Psoas muscle (tissue), 8 donors: ENCODE measurements at places on chromosomes 12 and 14.
A peak's percentile ranks its signal among the peaks of the same experiment; 100 is the strongest.

DNA sequence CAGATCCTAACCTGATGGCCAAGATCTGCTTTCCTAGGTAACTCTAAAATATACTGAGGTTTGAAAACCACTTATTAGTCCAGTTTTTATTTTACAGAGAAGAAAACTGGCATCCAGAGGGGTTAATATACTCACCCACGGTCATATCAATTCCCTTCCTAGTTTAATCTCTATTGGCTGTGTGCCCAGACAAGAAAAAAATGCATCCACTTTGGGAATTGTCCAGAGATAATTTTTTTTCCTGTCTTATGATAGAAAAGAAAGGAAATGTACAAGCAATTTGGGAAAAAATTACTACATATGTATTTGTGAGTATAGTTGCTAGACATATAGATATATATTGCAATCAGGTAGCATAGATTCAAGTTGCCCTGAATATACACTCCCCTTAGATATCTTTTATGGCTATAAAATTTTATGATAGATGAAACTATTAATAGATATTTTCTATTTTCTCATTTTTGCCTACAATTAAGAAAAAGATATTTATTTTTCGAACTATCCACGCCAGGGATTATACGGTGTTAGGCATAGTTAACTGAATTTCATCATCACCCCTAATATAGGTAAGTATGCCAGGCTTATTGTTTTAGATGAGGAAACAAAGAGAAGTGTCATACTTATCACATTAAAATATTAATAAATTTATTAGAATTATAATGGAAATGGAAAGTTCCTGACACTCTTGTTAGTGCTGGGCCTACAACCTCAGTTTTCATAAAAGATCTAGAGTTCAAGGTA lies 100.5 kb upstream of the SLC38A2 start:
- no peak for DNase-seq

GRCh38 chr12:32211066-32211899 lies 104.6 kb downstream of the BICD1 start:
- no peak for DNase-seq

DNA sequence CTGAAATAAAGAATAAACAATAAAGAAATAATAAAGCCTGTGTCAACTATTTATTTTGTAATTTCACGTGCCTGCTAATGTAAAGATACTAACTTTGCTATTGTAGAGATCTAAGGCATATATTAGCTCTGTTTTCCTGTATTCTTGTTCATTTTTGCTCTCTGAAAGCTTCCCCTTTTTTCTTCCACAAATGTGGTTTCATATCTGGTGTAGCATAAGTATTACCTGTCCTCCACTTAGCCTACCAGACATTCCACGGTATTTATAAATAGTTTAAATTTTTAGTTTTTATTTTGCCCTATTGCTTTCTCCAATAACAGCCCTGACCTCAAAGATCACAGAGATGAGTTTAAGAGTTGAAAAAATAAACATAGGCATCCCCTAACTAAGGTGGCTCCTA lies 92.6 kb upstream of the ATP2B1 start:
- no peak for DNase-seq

DNA sequence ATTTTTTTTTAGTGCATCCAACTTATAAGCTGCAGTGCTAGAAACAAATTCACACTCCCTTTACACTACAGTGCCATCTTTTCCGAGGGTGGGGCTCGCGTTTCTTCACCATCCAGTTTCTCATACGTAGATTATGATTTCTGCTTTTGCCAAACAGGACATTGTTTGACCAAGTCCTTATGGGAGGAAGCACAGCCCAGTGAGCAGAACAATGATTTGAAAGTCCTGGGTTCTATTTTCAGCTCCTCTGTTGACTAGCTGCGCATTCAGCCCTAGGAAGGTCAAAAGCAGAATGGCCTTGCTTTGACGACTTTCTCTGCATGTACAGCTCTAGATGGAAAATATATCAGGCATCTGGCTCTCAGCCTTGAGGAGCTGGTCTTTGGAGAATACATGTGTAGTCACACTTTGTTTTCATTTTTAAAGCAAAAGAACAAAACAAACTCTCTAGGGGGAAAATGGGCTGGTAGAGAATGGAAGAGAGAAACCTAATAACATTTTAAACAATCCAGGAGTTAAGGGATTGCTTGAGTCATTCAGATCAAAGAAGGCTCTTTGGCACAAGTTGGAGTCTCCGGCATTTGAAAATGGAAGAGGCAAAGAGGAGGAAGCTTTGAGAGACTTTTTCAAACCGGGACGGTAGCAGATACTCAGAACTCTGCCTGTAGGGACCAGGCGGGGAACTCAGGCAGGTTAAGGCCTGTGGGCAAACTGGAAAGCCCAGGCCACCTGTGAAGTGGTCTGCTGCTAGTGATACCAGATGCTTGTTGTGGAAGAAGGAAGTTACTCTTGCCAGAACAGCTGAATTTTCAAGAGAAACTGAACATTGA lies 257.3 kb upstream of the PLEKHG7 start:
- no peak for DNase-seq

DNA sequence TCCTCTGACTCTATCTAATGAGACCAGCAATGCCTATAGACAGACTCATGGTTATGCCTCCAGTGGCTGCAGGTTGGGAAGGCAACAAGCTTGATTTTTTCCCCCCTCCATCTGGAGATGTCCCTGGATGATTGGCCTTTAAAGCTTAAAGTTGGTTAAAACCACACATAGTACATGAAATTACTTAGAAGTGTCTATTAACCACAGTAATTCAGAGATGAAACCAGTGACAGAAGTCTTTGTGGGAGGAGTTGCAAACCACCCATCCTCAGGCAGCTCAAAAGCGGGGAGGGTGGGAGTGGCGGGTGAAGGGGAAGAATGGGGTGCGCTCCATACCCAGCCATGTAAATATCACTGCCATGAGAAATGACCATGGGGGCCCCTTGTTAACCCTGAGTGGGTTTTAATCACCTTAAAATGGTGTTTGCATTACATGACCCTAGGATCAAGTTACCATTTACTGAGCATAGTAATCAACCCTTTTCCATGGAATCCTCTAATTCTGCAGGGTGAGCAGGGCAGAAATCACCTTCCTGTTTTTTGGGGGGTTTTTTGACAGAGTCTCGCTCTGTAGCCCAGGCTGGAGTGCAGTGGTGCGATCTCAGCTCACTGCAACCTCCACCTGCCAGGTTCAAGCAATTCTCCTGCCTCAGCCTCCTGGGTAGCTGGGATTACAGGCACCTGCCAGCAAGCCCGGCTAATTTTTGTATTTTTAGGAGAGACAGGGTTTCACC lies 133.5 kb downstream of the FOXN3 start:
- DNase-seq = no peak

GRCh38 chr14:57495416-57495815 lies 1.8 kb upstream of the CCDC198 start:
- no peak for DNase-seq

GRCh38 chr12:115623764-115624334 lies 653.6 kb downstream of the MED13L start:
- peak; percentile 53 for DNase-seq

GRCh38 chr12:97148941-97149559 lies 242.0 kb downstream of the NEDD1 start:
- peak; percentile 19 for DNase-seq

- DNase-seq = no peak
Measured at GRCh38 chr12:113370923-113371682, 12.7 kb downstream of the PLBD2 start.

DNA sequence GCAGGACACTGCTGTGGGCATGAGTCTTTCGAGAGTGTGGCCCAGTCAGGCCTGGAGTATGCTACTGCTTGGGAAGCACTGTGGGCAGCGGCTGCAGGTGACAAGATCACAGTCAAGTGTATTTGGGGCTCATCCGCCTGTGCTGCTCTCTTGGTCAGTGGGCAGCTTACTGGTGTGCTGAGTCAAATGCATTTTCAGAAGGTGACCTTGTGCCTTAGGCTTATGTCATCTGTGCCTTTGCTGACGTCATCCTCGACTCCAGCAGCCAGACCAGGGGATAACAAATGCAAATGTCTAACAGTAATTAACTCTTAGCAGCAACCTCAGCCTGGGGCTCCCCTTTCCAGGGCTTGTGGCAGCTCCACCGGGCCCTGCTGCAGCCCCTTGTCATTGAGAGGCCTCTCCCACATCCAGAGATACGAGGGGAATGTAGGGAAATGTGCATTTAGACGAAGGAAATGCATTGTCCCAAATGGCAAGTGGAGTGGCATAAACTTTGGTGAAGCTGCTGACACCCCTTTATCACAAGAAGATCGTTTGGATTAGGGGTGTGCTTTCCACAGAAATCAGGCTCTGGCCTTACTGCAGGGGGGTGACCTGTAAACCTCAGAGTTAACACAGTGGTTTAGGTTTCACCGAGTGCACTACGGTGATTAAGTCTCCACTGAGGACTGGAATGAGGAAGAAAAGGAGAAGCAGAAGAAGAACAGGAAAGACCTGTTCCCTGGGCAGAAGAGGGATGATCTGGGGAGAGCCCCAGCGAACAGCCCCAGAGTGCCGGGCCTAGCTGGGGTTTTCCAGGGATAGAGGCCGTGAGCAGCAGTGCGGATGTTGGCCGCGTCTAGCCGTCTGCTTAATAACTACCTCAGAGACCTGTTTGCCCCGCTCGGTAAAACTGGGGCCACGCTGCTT lies 39.7 kb downstream of the PSMA6 start:
- DNase-seq = no peak
